ENCODE measurements at places on chromosomes 5 and 9.

- DNase-seq = no peak
Observed at GRCh38 chr5:143228597-143229293, 174.7 kb downstream of the NR3C1 start.

DNA sequence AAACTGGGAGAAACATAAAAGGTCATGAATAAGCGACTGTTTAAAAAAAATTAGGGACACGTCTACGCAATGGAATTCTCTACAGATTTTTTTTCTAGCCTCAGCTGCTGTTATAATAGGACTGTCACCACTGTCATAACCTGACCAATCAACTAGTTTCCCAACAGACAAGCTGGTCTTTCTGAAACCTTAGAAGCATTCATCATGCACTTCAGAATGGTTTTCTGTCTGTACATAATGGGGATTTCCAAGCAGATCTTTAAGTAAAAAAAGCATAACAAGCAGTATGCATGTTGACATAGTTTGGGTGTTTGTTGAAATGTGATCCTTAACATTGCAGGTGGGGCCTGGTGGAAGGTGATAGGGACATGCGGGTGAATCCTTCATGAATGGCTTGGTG lies 58.3 kb upstream of the SEMA6A start:
- no peak for DNase-seq

- DNase-seq = no peak
Observed at GRCh38 chr9:116124472-116125040, 29.0 kb upstream of the PAPPA start.

- no peak for DNase-seq
Observed at GRCh38 chr9:26723486-26723885, 169.1 kb downstream of the CAAP1 start.

DNA sequence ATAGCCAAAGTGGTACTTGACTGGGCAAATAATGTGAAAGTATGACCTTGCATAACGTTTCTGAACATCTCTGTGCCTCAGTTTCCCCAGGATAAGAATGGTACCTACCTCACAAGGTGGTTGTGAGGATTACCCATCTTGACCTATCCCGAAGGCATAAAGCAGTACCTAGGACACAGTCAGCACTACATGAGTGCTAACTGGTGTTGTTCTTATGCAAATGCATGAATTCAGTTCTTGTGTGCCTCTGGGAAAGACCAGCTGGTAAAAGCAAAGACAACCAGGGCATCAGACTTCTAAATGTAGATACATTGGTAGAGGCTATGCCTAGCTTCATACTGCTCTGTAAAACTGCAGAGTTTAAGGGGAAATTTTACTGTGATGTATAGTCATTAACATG lies 21.8 kb upstream of the TMEM252 start:
- DNase-seq = no peak

GRCh38 chr5:145347026-145347616 lies 488.0 kb downstream of the PRELID2 start:
- DNase-seq = no peak

DNA sequence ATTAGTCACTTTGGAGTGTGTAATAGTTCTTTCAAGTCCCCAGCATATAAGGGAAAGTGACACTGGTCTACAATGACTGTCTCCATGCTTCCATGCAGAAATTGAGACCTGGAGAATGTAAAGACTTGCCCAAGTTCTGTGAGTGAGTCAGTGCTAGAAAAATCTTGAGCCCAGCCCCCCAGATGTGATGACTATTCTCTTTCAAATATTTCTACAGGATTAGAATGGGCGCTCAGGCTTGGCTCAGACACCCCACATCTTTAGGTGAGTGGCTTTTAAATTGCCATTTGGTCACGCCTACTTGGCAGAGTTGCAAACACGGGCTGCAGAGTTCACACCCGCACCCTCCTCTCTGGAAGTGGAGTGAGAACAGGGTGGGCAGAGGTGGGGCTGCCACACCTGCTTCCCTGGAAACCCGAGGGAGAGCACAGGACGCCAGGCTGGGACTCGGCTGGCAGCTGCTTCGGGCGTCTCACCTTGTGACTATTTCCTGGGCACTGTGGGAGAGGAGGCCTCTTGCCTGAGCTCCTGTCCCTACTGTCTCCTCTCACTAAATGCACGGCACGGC lies 37.6 kb downstream of the ROPN1L start:
- no peak for DNase-seq

DNA sequence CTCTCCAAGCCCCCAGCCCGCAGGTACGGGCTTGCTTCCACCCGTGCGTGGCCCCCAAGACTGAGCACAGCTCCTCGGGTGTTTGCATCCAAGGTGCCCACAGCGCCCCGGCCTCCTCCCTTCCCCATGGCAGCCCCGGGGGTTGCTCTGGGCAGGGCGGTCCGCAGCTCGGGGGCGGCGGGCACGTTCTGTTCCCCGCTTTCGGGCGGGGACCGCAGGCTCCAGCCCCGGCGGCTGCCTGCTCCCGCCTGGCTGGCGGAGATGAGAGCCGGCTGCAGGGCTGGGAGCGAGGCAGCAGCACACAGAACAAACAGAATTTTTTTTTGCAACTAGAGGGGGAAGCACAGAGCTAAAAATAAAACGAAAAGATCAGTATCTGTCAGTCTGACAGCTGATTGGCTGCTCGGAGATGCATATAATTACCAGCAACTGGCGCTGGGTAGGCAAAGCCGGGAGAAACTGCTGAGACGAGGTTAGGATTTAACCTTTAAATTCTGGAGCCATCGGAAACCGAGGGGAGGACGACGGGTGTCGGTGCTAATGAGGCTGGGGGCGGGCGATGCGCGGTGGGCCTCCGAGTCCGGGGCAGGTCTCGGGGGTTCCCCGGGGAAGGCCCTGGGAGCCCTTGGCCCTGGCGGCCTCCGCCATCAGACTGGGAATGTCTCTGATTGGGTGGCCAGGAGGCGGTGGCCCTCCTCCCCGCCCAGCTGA lies 142.7 kb upstream of the IER5L start:
- DNase-seq = no peak

DNA sequence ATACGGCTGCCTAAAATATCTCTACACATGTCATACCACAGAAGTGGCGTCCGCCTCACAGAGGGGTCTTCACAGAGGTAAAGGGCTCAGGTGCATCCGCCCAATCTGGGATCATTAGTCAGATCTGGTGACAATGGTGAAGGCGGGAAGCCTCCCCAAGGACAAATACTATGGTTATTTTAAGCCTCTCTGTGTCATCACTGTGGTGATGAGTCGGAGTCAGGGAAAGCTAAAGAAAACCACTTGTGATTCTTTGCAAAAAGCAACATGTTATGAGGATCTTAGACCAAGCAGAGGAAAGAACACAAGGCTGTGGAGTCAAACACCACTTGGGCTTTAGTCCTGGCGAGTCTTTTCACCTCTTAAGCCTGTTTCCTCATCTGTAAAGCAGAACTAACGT lies 190.4 kb downstream of the DRD1 start:
- DNase-seq = no peak

- no peak for DNase-seq
Observed at GRCh38 chr5:59769041-59769360, 124.5 kb downstream of the PDE4D start.

DNA sequence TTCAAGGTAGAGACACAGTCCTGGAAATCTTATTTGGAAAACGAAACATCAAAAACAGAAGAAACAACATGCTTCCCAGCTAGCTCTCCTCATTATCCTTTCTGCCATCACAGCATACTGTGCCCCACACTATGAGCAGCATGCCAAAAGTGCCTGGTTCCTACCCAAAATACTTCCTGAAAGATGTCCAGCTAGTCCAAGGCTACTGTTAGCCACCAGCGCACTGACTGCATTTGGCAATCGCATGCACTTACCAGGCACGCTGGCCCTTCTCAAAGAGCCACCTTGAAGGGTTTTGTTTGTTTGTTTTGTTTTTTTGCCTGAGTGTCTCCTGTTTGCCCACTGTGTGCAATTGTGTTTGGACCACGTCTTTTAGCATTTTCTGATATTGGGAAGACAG lies 6.8 kb downstream of the HSPB3 start:
- DNase-seq = no peak

GRCh38 chr5:90000351-90000750 lies 409.2 kb downstream of the CETN3 start:
- DNase-seq = no peak

- DNase-seq = no peak
Observed at GRCh38 chr5:103886826-103887225, 324.2 kb upstream of the NUDT12 start.

DNA sequence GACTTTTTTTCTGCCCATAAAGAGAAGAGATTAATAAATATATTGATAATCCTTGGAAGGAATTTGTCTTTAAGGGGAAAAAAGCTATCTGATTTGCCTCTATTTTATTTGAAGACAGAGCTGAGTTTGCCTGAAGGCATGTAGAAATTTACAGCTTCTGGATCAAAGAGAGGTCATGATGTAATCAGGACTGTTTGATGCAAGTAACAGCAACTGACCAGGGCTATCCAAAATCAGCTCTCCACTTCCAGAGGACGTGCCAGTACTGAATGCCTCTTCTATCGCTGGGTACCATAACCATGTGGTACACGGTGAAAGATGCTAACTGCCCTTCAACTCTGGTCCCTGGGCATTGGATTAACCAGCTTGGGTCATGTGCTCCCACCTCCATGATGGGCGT lies 90.6 kb downstream of the ZFAND5 start:
- no peak for DNase-seq

- DNase-seq = no peak
Observed at GRCh38 chr9:6153425-6153824, 62.2 kb upstream of the IL33 start.

GRCh38 chr5:136626531-136626930 lies 261.2 kb upstream of the TRPC7 start:
- no peak for DNase-seq

DNA sequence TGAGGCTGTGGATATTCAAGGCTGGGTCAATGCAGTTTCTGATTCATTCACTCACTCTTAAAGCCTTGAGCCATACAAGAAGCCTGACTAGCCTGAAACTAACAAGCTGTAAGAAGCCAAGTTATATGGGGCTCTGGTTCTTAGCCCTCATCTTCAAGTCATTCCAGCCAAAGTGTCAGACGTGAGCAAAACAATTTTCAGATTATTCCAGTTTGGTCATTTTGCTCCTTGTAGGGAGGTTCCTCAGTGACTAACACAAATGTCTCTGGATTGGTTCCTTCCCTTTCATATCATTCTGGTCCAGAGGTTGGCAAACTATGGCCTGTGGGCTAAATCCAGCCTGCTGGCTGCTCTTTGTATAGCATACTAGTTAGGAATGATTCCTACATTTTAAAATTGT lies 12.5 kb upstream of the SHOC1 start:
- DNase-seq = no peak

DNA sequence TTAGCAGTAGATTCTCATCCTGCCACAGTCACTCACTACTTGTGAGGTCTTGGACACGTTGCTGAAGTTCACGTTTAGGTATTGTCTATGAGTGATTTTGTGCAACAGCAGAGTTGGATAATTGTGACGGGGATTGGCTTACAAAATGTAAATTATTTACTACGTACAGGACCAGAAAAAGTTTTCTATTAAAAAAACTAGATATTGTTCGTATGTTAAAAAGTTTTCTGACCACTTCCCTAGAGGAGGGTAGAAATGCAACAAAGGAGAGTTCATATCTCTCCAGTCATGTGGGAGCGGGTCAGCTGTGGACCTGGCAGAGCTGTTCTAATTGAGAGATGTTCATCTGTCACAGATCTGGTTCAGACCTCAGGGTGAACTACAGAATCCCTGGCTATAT lies 976.1 kb upstream of the NUDT12 start:
- no peak for DNase-seq

GRCh38 chr5:117220730-117221129 lies 646.1 kb upstream of the SEMA6A start:
- no peak for DNase-seq

DNA sequence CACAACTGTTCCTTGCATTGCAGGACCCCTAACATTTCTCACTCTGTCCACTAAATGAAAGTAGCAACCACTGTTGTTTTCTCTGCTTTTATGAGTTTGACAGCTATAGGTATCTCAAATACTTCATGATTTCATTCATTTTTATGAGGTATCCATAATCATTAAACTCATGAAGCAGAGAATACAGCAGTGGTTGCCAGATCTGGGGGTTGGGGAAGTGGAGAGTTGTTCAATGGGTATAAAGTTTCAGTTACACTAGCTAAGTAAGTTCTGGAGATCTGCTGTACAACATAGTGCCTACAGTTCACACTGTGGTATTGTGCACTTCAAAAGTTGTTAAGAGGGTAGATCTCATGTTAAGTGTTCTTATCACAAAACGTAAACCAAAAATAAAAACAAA lies 23.4 kb upstream of the CAMK4 start:
- DNase-seq = no peak

DNA sequence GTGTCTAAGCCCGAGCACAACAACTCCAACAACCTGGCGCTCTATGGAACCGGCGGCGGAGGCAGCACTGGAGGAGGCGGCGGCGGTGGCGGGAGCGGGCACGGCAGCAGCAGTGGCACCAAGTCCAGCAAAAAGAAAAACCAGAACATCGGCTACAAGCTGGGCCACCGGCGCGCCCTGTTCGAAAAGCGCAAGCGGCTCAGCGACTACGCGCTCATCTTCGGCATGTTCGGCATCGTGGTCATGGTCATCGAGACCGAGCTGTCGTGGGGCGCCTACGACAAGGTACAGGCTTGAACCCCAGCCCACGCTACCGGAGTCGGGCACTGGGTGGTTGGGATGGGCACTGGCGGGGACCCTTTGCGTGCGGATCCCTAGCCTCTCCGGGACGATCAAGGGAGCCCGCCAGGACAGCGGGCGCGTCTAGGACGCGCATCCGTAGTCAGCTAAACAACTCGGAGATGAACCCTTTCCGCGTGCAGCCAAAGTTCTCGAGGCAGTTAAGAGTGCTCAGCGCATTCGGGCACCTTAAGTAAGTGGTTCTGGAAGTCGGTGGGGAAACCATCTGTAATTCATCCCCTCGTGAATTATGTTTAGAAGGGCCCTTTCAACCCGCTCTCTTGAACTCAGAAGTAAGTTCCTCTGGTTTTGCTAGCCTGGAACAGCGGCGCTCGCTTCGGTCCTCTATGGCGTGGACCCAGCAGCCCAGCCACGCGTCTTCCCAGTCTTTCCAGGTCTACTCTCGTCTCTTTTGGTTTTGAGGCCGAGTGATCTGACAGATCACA lies 1.3 kb downstream of the KCNN2 start:
- DNase-seq = no peak

- no peak for DNase-seq
Observed at GRCh38 chr9:16150501-16150900, 597.7 kb downstream of the CCDC171 start.

DNA sequence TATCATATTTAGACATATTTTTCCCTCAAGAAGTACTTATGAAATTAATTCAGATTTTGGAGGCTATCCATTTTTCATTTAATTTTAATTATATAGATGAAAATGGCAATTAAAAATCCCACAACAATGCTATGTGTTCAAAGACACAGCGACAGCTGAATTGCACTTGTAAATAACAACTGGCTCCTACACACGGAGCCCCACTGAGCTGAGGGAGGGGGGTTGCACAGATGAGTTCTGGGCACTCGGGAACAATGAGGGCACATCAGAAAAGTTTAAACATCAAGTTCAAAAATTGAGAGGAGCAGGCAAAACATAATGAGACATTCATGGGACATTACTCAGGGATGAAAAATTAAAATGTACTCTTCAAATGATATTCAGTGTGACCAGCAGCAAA lies 104.9 kb downstream of the MARCHF3 start:
- no peak for DNase-seq

- DNase-seq = no peak
Observed at GRCh38 chr9:98380065-98380681, 124.7 kb upstream of the TBC1D2 start.

Data from stimulated activated CD8-positive, alpha-beta memory T cell treated with anti-CD3 and anti-CD28 coated beads, Interleukin-2, amount 100 ng/mL, for 1 hour (primary cell).